Right atrium auricular region (tissue), 2 donors: ENCODE measurements at places on chromosomes 3 and 15.
A peak's percentile ranks its signal among the peaks of the same experiment; 100 is the strongest.

- H3K27me3 ChIP-seq: no peaks in the 10 kb centered on the region
- H3K27ac ChIP-seq: no peak overlapping the region
- H3K36me3 ChIP-seq: no peaks in the 10 kb centered on the region
- H3K4me3 ChIP-seq: no peak overlapping the region
- no peak for DNase-seq
Observed at GRCh38 chr3:173217127-173217526, 76.1 kb upstream of the SPATA16 start.

GRCh38 chr3:113825090-113825489 is 13.5 kb upstream of the GRAMD1C start:
- no peaks in the 10 kb centered on the region for H3K36me3 ChIP-seq
- H3K27ac ChIP-seq: no peak overlapping the region
- no peaks in the 10 kb centered on the region for H3K4me1 ChIP-seq

GRCh38 chr15:42068601-42069000 is 25.8 kb downstream of the PLA2G4D start:
- H3K4me3 ChIP-seq: no peak overlapping the region
- H3K27ac ChIP-seq: no peak overlapping the region
- no peaks in the 10 kb centered on the region for H3K36me3 ChIP-seq
- no peaks in the 10 kb centered on the region for H3K4me1 ChIP-seq
- no peaks in the 10 kb centered on the region for H3K27me3 ChIP-seq

GRCh38 chr3:73298243-73299183 is 237.1 kb downstream of the EBLN2 start:
- no peak overlapping the region for H3K27ac ChIP-seq
- no peaks in the 10 kb centered on the region for H3K4me1 ChIP-seq
- H3K27me3 ChIP-seq: no peaks in the 10 kb centered on the region
- H3K4me3 ChIP-seq: no peak overlapping the region

DNA sequence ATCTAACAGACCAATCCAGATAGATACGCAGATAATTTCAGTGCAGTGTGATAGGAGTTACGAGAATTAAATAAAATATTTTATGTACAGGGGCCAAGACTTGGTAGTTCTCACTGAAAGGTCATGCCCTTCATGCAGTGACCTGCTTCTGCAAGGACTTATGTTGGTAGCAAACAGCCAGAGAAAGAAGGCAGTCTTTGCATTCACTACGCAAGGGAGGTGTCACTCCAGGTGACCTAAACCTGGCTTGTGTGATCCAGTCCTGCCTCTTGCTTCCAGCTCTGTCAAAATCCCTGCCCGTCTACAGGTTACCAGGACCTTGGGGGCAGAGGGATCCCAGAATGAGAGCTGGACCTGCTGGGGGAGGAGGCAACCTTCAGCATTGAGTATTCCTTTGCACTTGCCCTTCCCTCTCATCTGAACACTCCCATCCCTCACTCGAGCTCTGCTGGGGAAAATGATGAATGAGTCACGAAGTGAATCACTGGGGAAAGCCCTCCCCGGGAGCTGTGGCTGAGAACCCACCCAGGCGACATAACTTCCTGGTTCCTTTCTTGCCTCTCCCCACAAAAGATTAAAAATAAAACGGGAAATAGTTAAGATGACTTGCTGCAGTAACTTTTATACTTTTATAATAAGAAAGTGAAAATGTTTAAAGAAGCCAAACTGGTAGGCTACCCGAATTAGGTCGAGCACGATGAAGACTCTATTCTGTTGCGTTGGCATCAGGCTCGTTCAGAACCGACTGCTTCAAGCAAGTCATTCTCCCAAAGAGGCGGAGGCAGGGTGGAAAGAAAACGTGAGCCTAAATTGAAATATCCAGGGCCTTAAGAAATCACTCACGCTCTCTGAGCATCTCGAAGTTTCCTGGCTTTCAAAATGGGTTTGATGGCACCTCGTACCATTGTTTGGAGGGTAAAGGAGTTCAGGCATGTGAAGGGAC is 216.1 kb downstream of the SLCO3A1 start:
- no peaks in the 10 kb centered on the region for H3K36me3 ChIP-seq
- H3K4me1 ChIP-seq: peaks cover 61% of the 10 kb centered on the region
- no peak overlapping the region for H3K4me3 ChIP-seq
- DNase-seq: peak; percentile 86
- peak overlapping the region; percentile 83 for H3K27ac ChIP-seq

DNA sequence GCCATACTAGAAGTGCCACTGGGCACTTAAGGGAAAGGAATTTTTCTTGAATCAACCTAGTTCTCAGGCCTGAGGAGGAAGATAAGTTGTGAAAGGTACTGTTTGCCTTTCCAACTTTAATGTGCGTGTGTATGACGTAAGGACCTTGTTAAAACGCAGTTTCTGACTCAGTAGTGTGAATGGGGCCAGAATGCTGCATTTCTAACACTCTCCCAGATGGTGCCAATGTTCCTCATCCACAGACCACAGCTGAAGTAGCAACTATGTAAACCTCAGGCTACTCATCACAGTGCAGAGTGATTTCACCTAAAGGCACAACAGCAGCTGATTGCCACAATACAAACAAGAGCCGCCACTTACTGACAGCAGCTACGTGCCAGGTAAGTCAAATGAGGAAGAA is 103.6 kb downstream of the OTOL1 start:
- H3K4me3 ChIP-seq: no peak overlapping the region
- no peaks in the 10 kb centered on the region for H3K27me3 ChIP-seq
- no peaks in the 10 kb centered on the region for H3K4me1 ChIP-seq
- no peak overlapping the region for H3K27ac ChIP-seq
- no peak for DNase-seq
- H3K36me3 ChIP-seq: no peaks in the 10 kb centered on the region

- no peak overlapping the region for H3K27ac ChIP-seq
- H3K27me3 ChIP-seq: no peaks in the 10 kb centered on the region
- peaks cover 61% of the 10 kb centered on the region for H3K36me3 ChIP-seq
- H3K4me1 ChIP-seq: no peaks in the 10 kb centered on the region
- no peak overlapping the region for H3K4me3 ChIP-seq
Observed at GRCh38 chr3:45946307-45946706, 3.0 kb downstream of the CXCR6 start.

DNA sequence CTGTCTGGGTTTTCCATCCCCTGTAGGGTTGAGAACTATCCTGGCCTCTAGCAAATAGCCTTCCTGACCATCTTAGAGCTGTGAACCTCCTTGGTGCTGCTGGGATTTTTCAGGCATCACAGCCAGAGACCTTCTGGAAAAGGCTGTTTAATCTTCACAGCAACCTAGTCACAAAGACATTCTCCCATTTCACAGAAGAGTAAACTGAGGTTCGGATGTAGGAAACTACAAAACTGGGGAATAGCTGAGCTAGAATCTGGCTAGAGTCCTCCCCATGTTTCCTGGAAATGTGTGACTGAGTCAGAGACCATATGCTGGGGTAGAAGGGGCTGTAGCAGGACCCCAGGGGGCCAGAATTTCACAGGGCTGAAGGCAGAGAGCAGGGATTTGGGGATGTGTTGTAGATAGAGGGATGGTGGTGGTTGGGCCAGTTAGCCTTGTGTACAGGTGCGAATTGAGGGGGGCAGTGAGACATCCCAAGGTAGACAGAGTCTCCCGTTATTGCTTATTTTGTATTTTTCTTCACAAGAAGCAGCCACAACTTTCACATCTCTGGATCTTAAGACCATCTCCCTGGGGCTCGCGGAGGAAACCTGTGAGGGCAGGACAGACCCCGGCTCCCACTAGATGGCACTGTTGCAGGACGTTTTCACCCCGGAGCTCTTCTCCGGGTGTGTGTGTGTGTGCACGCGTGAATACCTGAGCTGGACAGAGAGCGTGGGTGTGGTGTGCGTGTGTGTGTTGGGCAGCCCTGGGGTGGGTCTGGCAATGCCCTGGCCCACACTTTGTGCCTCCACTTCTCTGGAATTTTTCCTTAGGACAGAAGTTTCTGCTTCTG is 66.9 kb upstream of the PRR23C start:
- H3K27ac ChIP-seq: no peak overlapping the region
- no peaks in the 10 kb centered on the region for H3K36me3 ChIP-seq
- DNase-seq: peak; percentile 58
- no peaks in the 10 kb centered on the region for H3K4me1 ChIP-seq
- H3K4me3 ChIP-seq: no peak overlapping the region
- H3K27me3 ChIP-seq: no peaks in the 10 kb centered on the region

- DNase-seq: no peak
- peaks cover 74% of the 10 kb centered on the region for H3K4me1 ChIP-seq
- H3K27me3 ChIP-seq: no peaks in the 10 kb centered on the region
- H3K4me3 ChIP-seq: no peak overlapping the region
Observed at GRCh38 chr3:152323834-152324233, 55.1 kb downstream of the MBNL1 start.

- H3K36me3 ChIP-seq: no peaks in the 10 kb centered on the region
- H3K27ac ChIP-seq: peak overlapping the region; percentile 40
- DNase-seq: no peak
- no peak overlapping the region for H3K4me3 ChIP-seq
- peaks cover 13% of the 10 kb centered on the region for H3K4me1 ChIP-seq
Observed at GRCh38 chr3:11452885-11453847, 181.0 kb downstream of the ATG7 start.

DNA sequence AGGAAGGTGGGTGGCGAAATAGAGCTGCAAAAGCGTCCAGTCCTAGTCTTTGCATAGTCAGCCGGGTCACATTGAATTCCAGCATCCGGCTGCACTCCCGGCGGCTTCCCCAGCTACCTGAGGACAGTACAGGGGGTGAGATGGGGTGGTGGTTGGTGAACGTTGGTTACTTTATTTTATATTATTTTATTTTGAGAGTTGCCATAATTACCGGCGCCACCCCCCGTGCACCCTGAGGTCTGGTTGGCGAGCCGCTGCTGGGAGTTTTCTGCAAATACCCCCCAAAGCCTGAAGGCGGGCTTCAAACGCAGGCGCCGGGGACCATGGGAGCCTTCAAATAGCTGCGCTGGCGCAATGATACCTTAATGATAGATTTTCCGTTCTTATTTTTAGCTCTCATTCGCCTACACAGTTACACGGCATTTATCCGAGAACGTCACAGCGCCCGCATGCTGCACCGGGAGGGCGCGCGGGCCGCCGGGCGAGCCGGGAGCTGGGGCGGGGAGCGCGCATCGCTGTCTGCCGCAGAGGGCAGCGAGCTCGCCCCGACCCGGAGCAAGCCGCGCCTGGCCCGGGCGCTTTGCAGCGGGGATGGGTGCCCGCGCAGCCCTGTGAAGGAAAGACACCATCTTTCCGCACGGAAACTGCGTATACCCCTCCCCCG is 756 bp upstream of the RASGRF1 start:
- peaks cover 11% of the 10 kb centered on the region for H3K27me3 ChIP-seq
- DNase-seq: no peak
- H3K27ac ChIP-seq: no peak overlapping the region
- no peaks in the 10 kb centered on the region for H3K4me1 ChIP-seq
- H3K4me3 ChIP-seq: peak overlapping the region; percentile 37
- H3K36me3 ChIP-seq: no peaks in the 10 kb centered on the region

GRCh38 chr15:91224755-91225380 is 124.8 kb downstream of the SV2B start:
- DNase-seq: no peak
- H3K27me3 ChIP-seq: no peaks in the 10 kb centered on the region
- H3K27ac ChIP-seq: no peak overlapping the region
- no peaks in the 10 kb centered on the region for H3K4me1 ChIP-seq
- H3K4me3 ChIP-seq: no peak overlapping the region

DNA sequence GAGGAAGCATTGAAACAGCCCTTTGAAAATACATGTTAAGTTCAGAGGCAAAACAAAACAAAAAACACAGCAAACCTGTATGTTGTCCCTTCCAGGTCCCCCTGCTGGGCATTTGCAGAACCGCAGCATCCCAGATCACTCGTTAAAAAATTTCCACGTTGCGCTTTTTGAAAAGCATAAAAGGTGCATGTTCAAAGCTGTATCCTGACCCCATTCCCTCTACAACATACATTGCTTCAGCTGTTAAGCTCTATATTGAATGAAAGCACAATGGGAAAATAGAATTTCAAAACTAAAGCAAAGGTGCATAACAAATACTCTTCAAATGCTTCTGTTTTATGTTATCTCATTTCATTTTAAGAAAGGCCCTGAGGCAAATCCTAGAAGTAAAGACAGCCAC is 328.3 kb downstream of the THSD4 start:
- H3K27ac ChIP-seq: peak overlapping the region; percentile 4
- no peaks in the 10 kb centered on the region for H3K27me3 ChIP-seq
- no peaks in the 10 kb centered on the region for H3K36me3 ChIP-seq
- no peak overlapping the region for H3K4me3 ChIP-seq
- DNase-seq: peak; percentile 66

- no peaks in the 10 kb centered on the region for H3K36me3 ChIP-seq
- no peaks in the 10 kb centered on the region for H3K27me3 ChIP-seq
- H3K27ac ChIP-seq: no peak overlapping the region
- DNase-seq: no peak
- H3K4me3 ChIP-seq: no peak overlapping the region
Observed at GRCh38 chr15:60928210-60928609, 300.9 kb downstream of the RORA start.

DNA sequence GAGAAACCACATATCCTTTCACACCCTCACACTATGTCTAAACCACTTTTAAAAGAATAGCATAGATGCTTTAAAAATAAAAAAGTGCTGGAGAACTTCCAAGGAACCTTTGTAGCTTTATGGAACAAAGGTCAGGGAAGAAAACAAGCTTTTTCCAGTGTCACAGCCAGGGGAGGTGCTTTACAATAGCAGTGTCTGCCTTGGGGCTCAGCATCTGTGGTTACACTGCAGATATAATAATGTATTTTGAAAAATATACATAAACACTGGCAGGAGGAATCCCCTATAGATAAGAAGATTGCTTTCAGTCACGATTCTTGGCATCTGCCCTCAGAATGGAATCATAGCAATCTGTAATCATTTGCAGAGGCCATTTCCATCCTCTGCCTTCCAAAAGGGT is 362.4 kb upstream of the LRRC3B start:
- H3K27me3 ChIP-seq: no peaks in the 10 kb centered on the region
- H3K27ac ChIP-seq: no peak overlapping the region
- peaks cover 14% of the 10 kb centered on the region for H3K4me1 ChIP-seq
- DNase-seq: no peak
- H3K4me3 ChIP-seq: no peak overlapping the region
- no peaks in the 10 kb centered on the region for H3K36me3 ChIP-seq

DNA sequence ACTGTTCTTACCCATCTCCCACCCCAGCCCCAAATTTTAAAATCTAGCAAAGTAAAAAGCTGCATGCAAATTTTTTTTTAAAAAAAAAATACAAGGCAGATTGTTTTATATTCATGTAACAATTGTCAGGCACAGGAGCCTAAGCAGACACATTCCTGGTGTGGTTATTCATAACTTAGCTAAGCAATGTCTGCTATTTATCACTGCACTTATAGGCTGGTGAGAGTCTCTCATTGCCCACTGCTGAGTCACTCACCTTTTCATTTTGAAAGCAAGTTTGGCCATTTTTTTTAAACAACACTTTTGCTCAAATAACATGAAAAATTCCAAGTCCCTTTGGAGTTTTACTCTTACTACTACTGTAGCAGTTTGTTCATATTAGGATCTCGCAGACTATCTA is 413.9 kb downstream of the RBMS3 start:
- H3K27me3 ChIP-seq: no peaks in the 10 kb centered on the region
- no peak overlapping the region for H3K4me3 ChIP-seq
- H3K4me1 ChIP-seq: no peaks in the 10 kb centered on the region
- peak overlapping the region; percentile 73 for H3K27ac ChIP-seq

- H3K36me3 ChIP-seq: no peaks in the 10 kb centered on the region
- no peak for DNase-seq
- H3K4me3 ChIP-seq: no peak overlapping the region
- H3K27me3 ChIP-seq: no peaks in the 10 kb centered on the region
- no peak overlapping the region for H3K27ac ChIP-seq
- no peaks in the 10 kb centered on the region for H3K4me1 ChIP-seq
Observed at GRCh38 chr15:99361545-99362185, 110.4 kb downstream of the LRRC28 start.

GRCh38 chr3:24494618-24495325 is at the start of gene THRB:
TSS of gene THRB (minus strand) at chr3:24494850.
- peak within 1 kb of the TSS; percentile 84 for H3K27ac ChIP-seq
- peaks cover 25% of the 10 kb centered on the region for H3K4me1 ChIP-seq
- H3K4me3 ChIP-seq: peak within 1 kb of the TSS; percentile 57
- H3K36me3 ChIP-seq: no peaks in the 10 kb centered on the region
